HFFc6 (cell line): ENCODE measurements at places on chromosomes 1 and 21.

DNA sequence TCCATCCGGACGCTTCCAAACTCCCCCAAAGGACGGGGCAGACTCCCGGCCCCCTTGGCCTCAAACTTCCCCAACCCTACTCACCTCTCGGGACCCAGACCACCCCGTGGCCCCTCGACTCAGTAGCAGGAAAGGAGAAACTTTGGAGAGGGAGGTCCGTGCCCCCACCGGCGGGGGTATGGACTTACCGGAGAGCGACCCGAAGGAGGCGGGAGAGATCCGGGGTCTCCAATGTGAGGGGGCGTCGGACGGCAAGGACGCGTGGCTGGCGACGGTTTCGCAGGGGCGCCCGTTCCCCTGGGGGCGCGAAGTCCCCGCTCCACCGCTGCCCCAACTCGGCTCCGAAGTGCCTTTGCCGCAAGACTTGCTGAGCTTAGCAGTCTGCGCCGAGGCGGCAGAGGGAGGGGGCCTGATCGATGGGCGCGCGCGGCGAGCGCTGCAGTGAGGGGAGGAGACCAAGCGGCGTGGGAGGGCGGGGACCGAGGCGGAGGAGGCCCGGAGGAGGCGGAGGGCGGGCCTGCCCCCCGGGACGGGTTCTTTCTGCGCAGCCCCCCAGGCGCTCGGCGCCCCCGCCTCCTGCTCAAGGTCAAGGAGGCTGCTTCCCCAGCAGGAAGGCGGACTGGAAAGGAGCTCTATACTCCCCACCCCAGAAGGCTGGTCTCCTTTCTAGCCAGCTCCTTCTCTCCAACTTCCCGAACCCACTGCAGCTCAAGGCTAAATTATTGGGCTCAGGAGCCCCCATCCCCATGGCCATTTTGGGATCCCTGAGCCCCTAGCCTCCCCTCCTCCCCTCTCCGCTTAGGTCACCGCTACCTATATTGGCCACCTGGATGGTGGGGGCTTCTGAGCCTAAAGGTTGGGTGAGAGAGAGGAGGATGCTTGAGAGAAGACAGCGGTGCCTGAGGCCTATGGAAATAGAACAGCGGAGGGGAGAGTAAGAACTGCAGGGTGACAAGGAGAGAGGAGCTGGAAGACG is at the start of gene SYT2:
SYT2 (minus strand) TSS at position 385 of the 976 bp plus-strand sequence. CDS start 104,682 bp downstream, outside the sequence.
- no peak for DNase-seq

GRCh38 chr1:3774946-3775489 is 2.5 kb downstream of the SMIM1 start:
- no peak for DNase-seq

DNA sequence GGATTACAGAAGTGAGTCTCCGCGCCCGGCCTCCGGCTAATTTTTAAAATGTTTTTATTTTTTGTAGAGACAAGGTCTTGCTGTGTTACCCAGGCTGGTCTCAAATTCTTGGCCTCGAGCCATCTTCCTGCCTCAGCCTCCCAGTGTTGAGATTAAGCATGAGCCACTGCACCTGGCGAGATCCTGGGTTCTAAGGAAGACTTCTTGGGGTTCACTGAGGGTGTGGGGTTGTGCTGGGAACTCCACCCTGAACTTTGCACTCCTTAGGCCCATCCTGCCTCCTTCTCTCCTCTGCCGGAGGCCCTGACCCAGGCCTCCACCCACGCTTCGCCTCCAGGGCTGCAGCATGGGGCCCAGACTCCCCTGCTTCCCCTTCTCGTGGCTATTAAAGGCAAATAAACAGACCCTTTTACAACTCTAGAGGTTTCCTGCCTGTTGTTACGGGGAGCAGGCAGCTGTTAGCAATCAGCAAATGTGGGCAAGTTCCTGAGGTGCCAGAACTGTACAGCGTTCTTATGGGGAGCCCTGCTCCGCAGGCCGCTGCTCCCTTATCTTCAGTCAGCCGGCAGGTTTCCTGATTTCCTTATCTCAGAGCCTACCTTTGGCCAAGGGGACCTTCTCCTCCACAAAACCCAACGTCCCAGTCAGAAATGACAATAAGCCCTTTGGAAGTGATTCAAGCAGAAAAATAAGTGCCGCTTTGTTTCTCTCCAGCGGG is 41.0 kb upstream of the LIN9 start:
- DNase-seq: no peak

DNA sequence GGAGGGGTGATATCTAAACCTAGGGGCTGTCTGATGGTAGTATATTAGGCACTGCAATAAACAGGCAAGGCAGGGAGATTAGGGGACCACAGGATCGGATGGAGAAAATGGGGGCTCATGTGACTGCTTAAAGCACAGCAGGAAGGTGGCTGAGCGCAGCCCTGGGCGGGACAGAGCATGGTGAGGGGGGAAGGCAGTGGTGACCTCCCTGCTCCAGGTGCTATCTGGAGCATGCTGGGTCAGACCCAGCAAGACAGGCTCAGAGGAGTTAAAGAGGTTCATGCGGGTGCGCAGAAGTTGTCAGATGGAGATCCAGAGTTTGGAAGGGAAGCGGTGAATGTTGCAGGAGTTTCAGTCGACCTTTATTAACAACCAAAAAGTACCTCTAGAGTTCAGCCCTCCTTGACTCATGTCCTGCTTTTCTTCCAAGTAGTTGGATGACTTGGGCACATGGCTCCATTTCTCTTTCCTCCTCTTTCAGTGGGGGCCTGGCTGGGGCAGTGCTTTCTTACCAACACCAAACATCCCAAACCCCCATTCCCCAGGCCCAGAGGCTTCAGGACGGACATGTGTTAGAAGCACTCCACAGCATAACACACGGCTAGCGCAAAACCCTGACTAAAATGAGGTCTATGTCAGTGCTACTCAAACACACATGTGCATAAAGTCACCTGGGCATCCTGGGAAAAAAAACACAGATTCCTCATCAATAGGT is 41.5 kb downstream of the CAPN9 start:
- DNase-seq: no peak

DNA sequence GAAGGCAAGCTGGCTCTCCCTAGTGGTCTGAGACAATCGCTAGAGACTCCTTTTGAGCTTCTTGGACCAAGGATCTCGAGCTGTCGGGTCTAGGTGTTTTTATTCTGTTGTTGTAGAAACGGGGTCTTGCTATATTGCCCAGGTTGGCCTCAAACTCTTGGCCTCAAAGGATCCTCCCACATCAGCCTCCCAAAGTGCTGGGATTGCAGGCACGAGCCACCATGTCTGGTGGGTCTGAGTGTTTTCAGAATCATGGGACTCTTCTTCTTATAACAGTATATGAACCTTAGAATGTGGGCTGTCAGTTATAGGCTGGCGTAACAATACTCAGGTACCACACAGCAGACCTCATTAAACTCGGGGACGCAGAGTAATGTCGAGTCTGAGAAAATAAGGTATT is 33.1 kb downstream of the DNAJC11 start:
- DNase-seq: no peak

- DNase-seq: peak; percentile 15
These were observed 41.3 kb downstream of the ARID4B start for GRCh38 chr1:235286667-235287066.

- DNase-seq: no peak
These were observed 9.6 kb upstream of the RIMKLA start for GRCh38 chr1:42370876-42371549.

DNA sequence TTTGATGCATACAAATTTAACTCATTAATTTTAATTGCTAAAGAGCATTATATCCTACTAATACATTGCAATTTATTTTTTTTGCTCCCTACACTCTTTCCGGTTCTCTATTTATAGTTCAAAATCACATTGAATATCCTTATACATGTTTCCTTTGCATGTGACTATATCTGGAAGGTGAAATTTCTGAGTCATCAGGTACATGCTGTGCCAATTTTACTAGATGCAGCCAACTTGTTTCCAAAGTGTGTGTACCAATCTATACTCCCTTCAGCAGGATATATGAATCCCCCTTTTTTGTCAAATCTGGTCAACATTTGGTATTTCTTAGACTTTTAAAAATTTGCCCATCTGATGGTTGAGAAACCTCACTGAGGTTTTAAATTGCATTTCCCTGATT is 602.9 kb upstream of the CAMK1G start:
- no peak for DNase-seq
